GM23248 (cell line): ENCODE measurements at places on chromosomes 16 and 17. TPM values are rescaled to one million over a fixed set of nuclear protein-coding genes. Genes with fewer than 3 reads are reported as not detected.

DNA sequence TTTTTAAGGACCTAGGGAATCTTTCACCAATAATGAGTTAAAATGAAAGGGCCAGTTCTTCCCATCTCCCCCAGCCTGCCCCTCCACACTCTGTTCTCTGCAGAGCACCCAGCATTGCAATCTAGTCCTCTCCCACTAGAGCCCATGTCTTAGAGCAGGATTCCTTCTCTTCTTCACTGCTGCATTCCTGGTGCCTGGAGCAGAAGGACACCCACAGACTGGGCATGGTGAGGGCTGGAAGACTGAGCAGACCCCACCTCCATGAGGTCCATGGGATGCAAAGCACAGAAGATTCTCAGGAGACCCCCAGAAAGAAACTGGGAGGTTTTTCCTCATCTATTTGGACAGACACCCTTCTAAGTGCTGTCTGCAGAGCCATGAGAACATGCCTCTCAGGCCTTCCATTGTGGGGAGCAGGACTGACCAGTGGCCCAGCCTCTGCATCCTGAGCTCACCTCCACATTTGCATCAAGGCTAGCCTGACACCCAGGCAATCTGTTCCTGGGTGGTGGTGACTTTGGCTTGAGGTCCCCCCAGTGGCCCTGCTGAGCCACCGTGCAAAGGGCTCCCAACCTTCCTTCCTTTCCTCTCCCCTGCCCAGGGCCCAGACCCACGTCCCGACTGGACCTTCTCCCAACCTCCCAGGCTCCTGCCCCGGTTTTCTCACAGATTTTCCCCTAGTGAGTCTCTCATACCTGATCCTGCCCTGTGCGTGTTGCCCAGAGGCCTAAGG is 74.2 kb upstream of the ZNF469 start:
- no peak for DNase-seq

- DNase-seq = no peak
Observed at GRCh38 chr17:18108401-18109312, at the start of gene MYO15A. Gene MYO15A, plus strand, starts transcription at chr17:18108756. Its CDS starts 10,045 bp downstream, at chr17:18118801.

DNA sequence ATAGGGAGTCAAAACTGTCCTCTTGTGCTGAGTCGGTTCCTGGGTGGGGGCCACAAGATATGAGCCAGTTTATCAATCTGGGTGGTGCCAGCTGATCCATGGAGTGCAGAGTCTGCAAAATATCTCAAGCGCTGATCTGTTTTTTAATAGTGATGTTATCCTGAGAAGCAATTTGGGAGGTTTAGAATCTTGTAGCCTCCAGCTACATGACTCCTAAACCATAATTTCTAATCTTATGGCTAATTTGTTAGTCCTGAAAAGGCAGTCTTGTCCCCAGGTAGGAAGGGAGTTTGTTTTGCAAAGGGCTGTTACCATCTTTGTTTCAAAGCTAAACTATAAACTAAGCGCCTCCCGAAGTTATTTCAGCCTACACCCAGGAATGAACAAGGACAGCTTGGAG is 1.7 kb downstream of the TSPAN10 start:
- no peak for DNase-seq

- no peak for DNase-seq
Observed at GRCh38 chr17:4080686-4081085, 62.1 kb downstream of the ZZEF1 start.

DNA sequence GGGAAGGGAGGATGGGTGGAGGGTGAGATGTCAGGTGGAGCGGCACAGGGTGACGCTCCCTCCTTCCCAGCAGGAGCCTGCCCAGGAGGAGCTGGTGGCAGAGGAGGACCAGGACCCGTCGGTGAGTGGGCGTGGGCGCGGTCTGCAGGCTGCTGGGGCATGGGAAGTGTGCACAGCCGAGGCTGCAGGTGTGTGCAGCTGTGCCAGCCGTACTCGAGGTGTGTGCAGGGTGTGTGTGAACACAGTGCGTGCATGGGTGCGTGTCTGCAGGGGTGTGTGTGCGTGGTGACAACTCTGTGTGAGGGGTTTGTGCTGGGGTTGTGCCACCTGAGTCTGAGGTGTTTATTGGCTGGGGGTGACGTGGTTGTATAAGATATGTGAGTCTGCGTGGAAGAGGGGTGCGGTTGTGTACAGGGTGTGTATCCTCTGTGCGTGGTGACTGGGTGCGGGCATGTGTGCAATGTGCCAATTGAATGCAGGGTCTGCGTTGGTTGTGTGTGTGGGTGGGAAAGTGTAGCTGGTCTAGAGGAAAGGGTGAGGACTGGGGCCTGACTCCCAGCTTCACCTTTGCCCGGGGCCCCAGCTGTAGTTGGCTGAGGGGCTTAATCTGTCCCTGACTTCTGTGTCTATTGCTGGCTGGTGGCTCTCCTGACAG is 670 bp downstream of the TNFSF12 start:
- DNase-seq = peak; percentile 52

- DNase-seq = no peak
Observed at GRCh38 chr17:2689411-2690164, 22.0 kb downstream of the CLUH start.

TLCD2 gene
- polyA plus RNA-seq = 2.2 and 2.4 TPM in 2 replicates

- peak; percentile 26 for DNase-seq
Observed at GRCh38 chr17:46865100-46865499, 13.7 kb downstream of the WNT9B start.

SYCE1L gene
- polyA plus RNA-seq = not detected in 2 replicates

- DNase-seq = peak; percentile 16
Observed at GRCh38 chr17:4533523-4534504, 21.4 kb downstream of the MYBBP1A start.

DNA sequence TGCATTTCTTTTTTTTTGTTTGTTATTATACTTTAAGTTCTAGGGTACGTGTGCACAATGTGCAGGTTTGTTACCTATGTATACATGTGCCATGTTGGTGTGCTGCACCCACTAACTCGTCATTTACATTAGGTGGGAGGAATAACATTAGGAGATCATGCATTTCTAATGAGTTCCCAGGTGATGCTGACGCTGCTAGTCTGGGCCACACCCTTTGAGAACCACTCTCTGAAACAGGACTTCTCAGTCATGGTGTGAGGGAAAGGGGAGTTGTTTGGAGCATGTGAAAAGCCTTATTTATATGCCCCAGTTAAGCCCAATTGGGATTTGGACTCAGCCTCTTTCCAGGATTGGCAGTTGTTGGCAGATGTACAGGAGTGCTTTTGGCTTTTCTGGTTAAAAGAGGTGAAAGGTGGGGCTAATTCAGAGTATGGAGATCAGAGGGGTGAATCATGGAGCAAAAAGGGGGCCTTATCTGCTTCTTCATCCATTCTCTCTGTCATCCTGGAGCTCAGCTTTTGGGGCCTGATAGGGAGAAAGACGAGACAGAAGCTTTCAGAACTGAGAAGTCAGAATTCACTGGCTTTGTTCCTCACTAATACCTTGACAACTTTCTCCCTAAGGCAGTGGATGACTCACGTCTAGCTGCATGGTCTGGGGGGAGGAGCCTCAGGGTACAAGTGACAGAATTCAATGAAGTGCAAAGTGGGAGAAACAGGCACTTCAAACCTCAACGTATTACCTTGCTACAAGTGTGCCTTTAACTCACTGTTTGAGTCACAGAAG is 180.0 kb upstream of the CACNG3 start:
- DNase-seq = peak; percentile 2

DNA sequence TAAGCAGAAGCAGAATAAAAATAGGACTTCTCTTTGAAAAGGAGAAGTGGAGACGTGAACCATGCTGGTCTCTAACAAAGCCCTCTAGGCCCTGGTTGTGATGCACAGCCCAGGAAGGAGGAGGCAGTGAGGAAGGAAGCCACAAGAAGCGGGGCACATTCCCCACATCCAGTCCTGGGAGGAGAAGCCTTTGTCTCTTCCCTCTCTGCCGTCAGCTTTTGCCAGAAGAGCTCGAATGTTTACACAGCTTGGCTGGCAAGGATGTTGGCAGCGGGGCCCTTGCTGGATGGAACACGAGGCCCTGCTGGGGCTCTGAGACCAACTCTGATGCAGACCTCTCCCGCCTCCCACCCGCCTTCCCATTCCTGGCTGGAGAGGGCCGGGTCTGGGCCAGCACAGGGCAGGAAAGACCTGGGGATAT is 91.3 kb downstream of the MAF start:
- DNase-seq = no peak

DNA sequence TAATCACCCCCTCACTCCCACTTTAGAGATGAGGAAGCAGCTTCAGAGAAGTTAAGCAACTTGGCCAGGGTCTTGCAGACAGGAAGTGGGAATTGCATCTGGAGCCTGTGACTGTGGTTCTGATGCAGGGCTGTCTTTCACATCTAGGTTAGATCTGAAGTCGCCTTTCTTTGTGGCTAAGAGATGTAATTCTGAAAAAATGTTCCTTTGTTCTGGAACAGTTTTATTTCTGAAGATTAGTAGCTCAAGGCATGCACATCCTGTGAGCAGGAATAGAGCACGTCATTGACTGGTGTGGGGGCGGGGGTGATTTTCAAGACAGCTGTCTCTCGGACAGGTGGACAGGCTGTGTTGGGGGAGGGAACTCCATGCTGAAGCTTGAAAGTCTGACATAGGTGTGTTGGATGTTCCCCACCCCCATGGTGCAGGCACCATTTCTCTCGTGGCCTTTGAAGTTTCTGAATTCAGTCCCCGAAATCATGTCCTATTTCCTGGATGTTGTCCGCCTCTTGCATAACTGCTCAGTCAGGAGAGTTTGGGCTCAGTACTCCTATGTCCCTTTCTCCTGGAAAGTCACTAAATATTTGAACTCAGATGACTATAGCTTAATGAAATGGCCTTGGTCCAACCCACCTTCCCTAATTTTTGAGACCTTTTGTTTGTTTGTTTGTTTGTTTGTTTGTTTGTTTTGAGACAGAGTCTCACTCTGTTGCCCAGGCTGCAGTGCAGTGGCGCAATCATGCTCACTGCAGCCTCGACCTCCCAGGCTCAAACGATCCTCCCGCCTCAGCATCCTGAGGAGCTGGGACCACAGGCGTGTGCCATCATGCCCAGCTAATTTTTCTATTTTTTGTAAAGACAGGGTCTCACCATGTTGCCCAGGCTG is 21.0 kb upstream of the HERPUD1 start:
- DNase-seq = peak; percentile 88

DNA sequence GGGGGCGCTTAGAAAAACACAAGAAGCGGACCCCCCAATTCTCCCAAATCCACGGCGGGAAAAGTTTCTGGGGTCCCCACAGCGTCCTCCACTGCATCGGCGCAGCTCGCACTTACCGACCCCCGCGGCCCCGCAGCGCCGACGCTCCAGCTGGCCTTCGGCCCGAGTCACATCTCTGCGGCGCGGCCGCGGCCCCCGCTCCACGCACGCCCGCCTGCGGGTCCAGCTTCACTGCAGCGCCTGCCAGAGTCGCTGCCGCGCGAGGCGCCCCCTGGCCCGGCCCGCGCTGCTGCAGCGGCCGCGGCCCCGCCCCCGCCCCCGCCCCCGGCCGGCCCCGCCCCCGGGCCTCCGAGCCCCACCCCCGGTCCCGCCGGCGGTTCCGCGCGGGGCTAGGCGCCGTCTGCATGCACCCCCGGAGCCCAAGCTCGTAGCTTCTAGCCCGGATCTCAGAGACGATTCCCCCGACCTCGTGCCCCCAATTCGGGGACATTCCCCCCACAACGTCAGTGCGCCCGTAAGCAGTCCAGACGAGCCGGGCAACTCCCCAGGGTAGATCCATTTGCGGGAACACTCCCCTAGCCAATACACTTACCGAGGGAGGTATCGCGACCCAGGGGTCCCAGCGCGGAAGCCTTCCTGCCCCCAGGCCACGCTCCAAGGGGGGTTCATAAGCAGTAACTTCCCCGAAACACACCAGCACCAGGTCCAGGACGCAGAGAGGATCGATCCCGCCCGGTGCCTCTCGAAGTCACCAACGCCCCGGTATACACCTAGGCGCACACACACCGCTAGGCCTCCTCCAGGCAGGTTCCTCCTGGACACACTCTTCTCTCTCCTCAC is at the start of gene GPRC5B:
Gene GPRC5B, minus strand, starts transcription at position 238 of the 840 bp plus-strand sequence. CDS start 12,003 bp downstream, outside the sequence.
- peak; percentile 54 for DNase-seq

- peak; percentile 88 for DNase-seq
Observed at GRCh38 chr17:82241183-82241925, 12.5 kb downstream of the SLC16A3 start.

DNA sequence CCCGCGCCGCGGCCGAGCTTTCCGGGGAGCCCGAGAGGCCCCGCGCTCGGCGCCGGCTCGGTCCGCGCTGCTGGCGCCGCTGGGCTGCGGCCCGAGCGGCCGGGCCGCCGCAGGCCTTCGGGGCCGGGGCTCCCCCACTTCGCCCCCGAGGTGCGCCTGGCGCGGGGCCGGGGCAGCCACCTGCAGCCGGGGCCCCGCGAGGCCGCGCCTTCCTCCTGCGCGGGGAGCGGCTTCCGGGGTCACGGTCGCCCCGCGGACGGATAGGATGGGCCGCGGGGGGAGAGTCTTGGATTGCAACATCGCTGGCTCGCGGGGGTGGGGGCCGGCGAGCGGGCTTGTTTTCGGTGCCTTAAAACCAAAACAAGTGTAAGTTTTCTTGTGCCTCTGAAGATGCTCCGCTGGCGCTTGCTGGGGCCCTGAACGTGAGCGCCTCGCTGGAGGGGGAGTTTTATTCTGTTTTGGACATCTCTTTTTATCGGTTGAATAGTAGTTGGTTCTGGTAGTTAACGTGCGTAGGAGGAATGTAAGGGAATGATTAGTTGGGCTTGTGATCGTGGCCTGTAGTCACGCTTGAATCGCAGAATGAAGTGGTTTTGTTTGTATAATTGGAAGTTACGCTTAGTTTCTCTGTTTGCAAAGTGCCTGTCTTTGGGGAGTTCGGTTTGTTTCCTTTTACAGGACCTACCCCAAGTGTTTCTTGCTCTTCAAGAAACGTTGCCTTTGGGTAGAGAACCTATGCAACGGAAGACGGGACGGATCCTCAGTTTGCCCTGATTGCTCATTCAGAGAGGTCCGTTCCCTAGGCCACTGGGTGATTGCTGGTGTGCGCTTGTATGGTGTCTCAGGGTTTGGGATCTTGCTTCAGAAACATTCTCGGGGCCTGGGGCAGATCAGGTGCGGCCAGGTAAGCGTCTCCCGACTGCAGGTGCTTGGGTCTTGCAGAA is 724 bp downstream of the UBE2I start:
- DNase-seq = peak; percentile 79

IGF2BP1 gene
- polyA plus RNA-seq = 5.6 and 8.1 TPM in 2 replicates

DNA sequence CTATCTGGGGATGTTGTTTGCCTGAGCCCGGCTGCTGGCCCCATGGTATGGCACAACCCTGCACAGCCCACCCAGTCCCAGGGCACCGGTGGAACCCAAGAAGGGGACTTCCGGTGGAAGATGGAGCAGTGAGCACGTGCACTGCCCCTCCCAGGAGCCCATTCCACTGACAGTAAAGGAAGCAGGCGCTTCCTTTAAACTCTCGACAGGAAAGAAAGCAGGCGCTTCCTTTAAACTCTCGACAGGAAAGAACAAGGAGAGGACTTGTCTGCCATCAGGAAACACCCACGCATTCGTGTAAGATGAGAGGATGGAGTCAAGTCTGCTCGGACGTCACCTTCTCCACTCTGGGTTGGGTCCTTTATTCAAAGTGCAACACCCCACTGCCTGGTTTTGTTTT is 53.7 kb downstream of the IL21R start:
- no peak for DNase-seq

GRCh38 chr17:22599322-22599721 is 907.0 kb downstream of the KCNJ18 start:
- DNase-seq = no peak

GRCh38 chr17:19664136-19664820 is 15.7 kb downstream of the ALDH3A2 start:
- no peak for DNase-seq
